ENCODE measurements at places on chromosomes 4 and X.

GRCh38 chrX:49860867-49861535 lies 18.3 kb upstream of the USP27X start:
- no peak for DNase-seq

GRCh38 chr4:119135721-119136121 lies at the start of gene MYOZ2:
Gene MYOZ2 (plus strand): TSS chr4:119135832. CDS start chr4:119136526, 694 bp downstream.
- DNase-seq = no peak

DNA sequence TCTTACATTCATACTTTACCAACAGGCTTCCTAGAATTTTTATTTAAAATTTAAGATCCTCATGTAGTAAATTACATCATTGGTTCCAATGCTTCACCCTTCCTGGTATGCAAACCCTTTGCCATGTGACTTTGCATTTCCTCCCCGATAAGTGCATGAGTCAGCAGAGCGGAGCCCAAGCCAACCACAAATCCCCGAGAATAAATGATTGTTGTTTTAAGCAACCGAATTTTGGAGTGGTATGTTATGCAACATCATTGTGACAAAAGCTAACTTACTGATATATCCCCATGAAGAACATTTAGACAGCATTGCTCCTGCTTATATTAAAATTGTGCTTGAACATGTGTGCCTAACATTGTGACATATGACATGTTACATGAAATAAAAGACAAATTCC lies 199.4 kb upstream of the DDX53 start:
- peak; percentile 50 for DNase-seq

- no peak for DNase-seq
Observed at GRCh38 chr4:14792702-14793227, 209.5 kb upstream of the CPEB2 start.

DNA sequence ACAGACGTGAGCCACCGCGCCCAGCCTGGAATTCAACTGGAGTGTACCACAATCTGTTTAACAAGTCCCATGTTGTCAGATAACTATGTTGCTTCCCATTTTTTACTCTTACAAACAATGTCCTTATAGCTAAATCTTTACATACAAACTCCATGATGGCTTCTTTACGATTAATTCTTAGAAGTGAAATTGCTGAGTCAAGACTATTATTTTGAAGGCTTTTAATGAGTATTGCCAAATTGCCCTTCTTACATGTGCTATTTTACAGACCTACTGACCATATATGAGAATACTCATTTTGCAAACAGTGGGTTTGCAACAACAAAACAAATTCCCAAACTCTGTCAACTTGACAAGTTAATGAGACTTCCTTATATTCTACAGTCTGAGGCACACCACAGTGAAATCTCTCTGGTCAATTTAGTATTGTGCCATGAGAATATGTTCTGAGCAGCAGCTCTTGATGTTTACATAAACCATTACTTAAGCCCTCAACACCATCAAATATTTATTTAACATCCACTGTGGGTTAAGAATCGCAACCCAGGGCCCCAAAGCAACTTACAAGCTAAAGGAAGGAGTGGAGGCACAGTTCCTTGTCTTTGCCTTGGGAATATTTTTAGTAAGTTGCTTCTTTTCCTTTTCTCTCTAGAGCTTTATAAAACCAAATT lies 128.5 kb downstream of the SPRY1 start:
- DNase-seq = peak; percentile 85

DNA sequence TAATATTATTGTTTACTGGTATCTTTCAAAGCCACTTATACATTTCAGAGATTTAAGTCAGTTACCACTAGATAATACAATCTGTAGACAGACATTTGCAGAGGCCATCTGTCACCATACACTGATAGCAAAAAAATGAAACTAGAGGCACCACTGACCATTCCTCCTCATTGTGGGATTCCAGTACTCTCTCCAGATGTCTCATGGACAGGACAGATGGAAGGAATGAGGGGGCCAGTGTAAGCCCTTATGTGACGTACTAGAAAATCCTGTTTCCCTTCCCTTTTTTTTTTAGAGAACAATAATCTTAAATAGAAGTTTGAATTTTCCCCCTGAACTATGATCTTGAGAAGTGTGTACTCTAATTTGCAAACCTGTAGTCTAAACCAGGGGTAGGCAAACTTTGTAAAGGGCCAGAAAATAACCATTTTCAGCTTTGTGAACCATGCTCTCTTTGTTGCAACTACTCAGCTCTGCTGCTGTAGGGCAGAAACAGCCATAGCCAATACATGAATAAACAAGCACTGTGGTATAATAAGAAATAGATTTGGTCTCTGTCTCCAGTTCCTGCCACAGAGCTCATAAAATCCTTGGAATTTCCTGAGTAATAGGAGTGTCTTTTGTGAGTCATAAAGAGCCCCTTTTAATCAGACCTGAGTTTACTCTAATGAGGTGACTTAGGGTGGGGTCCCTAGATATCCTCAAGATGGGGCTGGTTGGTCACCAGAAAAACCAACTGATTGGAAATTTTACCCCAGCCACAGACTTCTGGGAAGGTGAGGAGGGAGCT lies 90.4 kb downstream of the MOSPD2 start:
- DNase-seq = no peak

- no peak for DNase-seq
Observed at GRCh38 chr4:108425988-108426387, 194.4 kb upstream of the RPL34 start.

GRCh38 chrX:34917146-34917545 lies 25.4 kb upstream of the FAM47B start:
- peak; percentile 48 for DNase-seq

GRCh38 chr4:151797131-151797530 lies 36.3 kb upstream of the GATB start:
- no peak for DNase-seq

DNA sequence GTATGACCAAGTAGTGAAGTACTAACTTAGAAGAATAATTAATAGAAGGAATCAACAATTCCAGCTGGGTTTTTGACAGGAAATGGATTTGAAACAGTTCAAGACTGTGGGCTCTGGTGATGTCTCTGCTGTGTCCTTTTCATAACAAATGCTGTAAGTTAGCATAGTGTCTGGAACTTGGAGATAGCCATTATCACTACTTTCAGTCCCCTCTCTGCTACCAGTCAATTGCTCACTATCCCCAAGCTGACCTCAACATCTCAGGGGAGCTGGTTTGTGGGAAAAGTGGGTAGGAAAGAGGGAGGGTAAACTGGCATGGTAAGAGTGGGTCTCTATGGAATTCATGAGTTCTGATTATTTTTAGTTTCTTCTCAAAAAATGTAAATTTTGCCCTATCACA lies 231.4 kb upstream of the MID1 start:
- no peak for DNase-seq

DNA sequence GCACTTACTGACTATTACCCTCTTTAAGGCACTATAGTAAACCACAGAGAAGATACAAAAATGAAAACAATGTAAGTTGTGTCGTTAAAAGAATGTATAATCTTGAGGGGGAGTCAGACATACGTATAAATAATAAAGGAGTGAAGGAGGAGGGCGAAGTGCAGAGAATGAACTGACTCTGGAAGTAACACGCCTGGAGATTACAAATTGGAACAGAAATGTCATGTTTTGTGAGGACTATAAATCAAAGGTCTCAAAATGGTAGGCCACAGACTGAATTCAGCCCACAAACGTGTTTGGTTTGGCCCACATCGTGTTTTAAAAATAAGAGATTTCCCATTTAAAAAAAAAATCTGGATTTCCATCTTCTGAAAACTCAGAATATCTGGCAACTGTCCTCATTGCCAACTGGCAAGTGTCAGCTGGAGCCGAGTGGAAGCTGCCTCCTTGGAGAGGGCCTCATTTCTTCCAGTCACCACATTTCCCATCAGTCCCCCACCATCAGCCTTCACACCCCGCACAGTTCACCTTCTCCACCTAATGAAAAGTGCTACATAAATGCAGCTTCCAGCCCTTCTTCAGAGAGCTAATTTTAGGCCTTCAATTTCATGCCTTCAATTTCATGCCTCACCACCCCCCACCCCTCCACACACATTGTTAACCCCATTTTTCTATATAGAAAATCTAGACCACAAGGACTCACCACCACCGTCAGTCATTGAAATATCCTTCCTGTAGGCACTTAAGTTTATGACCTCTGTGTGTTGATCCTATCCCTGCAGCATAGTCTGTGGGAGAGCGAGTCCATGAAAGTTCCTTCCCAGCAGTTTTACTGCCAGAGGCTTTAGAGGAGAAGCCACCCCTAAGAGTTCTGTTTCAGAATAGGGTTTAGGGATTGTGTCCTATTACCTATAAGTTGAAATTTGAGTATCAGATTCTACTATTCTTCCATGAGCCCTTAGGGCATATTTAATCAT lies 32.0 kb upstream of the COL25A1 start:
- no peak for DNase-seq

DNA sequence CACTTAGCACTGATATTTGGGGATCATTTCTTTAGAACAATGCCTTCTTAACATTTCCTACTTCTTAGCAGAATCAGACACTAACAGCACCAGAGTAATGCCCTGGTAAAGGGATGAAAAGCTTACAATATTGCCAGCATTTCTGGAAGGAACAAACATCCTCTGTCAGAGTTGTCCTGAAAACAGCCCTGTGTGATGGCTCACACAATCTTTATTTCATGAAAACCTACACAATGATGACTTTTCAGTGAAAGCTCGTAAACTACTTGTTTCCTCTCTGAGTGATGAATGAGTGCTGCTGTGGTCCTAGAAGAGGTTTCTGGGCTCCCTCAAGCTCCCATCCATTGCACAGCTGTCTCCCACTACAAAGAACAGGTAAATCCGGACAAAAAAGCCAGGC lies 52.8 kb downstream of the GPC4 start:
- no peak for DNase-seq

Measured in DMS53 (cell line).